ENCODE measurements at places on chromosomes 3 and 15. TPM values are rescaled to one million over a fixed set of nuclear protein-coding genes. Genes with fewer than 3 reads are reported as not detected.

SH2D7 gene
- not detected for total RNA-seq

GOLGA8G gene
- not detected for total RNA-seq

NPAP1 gene
- total RNA-seq = not detected

CELSR3 gene
- total RNA-seq = 0.91 TPM

ACP3 gene
- 0.33 TPM for total RNA-seq

TMEM158 gene
- 17.7 TPM for total RNA-seq

ANKRD63 gene
- total RNA-seq = not detected

GADL1 gene
- total RNA-seq = not detected

ASB14 gene
- total RNA-seq = not detected

GOLGA8J gene
- total RNA-seq = not detected

EXOG gene
- total RNA-seq = 46.1 TPM

CSTA gene
- 1.2 TPM for total RNA-seq

PCSK6 gene
- 1.1 TPM for total RNA-seq

DISP2 gene
- total RNA-seq = 0.17 TPM

CMTM8 gene
- 0.78 TPM for total RNA-seq

LRRN1 gene
- 0.30 TPM for total RNA-seq

STXBP5L gene
- not detected for total RNA-seq

IL17RD gene
- total RNA-seq = 3.4 TPM

SOX14 gene
- not detected for total RNA-seq

SERINC4 gene
- total RNA-seq = not detected

LRRC2 gene
- total RNA-seq = 1.5 TPM

UBAP1L gene
- total RNA-seq = 2.2 TPM

HRH1 gene
- total RNA-seq = 21.6 TPM

STRIT1 gene
- total RNA-seq = not detected

PRSS50 gene
- not detected for total RNA-seq

RBSN gene
- total RNA-seq = 27.9 TPM

GOLGA6D gene
- total RNA-seq = not detected

ERC2 gene
- total RNA-seq = 0.10 TPM

CKMT1A gene
- not detected for total RNA-seq

KY gene
- total RNA-seq = 3.5 TPM

TTLL13 gene
- total RNA-seq = not detected

PRR20G gene
- total RNA-seq = not detected

SAMD7 gene
- total RNA-seq = not detected

All from smooth muscle cell of the pulmonary artery (primary cell).